SHP77 treated with DMSO at 0.1 percent for 48 hours (cell line): ENCODE measurements at places on chromosomes 5 and 9.

- DNase-seq: no peak
Measured at GRCh38 chr5:98570010-98570409, 203.5 kb upstream of the RGMB start.

DNA sequence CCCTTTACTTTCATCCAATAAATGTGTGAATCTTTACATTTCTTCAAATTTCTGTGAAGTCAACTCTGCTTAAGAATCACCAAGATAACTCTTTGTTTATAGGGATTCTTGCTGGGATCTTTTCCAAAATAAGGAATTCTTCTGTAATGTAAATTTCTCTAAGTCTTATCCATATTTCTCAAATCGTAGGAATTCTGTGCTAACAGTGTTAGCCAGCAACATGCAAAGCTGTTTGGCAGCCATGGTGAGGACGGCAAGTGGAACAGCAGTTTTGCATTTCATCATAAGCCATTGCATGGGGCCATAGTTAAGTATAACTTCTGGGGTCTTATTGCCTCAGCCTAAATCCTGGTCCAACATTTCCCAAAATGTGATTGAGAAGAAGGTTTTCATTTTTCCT, 310.5 kb upstream of the PRR16 start:
- DNase-seq: no peak

DNA sequence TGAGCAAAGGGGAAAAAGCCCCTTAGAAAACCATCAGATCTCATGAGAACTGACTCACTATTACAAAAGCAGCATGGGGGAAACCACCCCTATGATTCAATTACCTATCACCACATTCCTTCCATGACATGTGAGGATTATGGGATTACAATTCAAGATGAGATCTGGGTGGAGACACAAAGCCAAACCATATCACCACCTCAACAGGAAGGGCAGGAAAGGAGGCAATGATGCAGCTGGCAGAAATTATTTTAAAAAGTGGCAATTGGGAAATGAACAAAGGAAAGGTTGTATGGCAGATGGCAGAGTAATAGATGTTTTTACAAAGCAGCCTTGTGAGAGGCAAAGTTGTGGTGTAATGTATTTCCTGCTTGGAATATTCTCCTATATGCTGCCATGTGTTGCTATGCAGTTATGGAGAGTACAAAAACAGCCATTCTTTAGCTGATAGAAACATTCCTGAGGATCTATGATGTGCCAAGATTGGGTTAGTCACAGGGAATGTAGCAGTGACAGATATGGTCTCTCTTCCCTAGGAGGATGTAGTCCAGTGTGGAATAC, 138.8 kb downstream of the SMC2 start:
- no peak for DNase-seq

- no peak for DNase-seq
Measured at GRCh38 chr9:111700776-111701175, 39.4 kb downstream of the GNG10 start.

DNA sequence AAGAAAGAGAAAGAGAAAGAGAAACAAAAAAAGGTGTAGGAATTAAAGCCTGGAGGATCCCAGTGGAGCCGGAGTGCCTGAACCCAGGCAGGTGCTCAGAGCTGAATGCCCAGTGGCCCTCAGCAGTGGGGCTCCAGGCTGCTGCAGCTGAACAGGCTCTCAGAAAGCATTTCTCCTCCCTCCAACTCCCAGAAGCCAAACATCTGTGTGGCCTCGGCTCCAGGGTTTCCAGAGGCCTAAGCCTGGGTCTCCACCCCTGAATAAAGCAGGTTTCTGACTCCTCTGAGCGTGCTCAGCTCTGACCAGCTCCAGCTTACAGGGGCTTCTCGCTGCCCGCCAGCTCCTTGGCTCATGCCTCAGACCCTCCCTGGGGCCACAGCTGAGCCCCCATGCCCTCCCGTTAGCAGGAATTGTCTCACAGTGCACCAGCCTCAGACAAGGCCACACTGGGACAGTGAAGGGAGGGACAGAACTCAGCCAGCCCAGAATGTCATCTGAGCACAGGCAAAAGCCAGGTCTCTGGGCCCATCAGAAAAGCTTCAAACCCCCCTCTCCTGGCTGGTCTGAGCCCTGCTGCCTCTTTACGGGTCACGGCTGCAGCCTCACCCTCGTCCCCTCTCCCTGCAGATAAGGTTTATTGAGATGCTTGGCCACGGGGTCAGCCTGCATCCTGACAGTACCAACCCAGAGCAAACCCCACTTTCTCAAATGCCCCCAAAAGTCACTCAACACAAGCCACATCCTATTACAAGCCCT, 114.4 kb upstream of the PPP1R26 start:
- no peak for DNase-seq

DNA sequence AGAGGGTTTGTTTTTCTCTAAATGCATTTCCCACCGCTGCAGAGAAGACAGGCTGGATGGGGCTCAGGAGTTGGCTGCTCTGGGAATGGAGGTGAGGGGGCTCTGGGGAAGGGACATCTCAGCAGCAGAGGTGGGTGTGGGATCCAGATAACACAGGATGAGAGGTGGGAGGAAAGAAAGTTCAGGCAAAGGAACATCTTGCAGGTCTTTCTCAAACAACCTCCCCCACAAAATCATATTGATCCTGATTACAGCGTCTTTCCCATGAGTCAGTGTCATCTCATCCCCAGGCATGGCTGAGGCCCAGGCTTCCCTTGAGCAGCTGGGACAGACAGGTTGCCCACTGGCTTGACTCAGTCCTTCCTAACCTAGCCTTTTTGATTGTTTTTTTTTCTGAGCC, 11.3 kb upstream of the ACSL6 start:
- no peak for DNase-seq

- no peak for DNase-seq
Measured at GRCh38 chr9:3976865-3977613, 322.8 kb downstream of the GLIS3 start.
